AG10803 (cell line): ENCODE measurements at places on chromosomes 5 and 9.

- DNase-seq: peak; percentile 16
Measured at GRCh38 chr9:7273575-7273974, 515.8 kb downstream of the KDM4C start.

DNA sequence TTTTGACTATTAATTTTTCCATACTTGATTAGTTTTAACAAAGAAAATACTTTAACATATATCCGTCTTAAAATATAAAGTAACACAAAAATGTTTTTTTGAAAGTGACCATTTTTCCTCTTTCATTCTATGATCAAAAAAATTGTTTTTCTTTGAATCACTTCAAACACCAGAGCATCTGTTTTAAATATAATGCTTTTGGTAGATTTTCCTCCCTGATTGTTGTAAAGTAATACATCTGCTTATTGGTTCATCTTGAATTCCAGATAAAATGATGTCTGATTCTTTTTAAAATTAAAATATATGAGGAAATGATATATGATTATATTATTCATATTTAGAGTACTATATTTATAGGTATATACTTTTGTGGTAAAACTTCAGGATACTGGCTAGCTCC lies 76.2 kb upstream of the LPAR1 start:
- peak; percentile 27 for DNase-seq

DNA sequence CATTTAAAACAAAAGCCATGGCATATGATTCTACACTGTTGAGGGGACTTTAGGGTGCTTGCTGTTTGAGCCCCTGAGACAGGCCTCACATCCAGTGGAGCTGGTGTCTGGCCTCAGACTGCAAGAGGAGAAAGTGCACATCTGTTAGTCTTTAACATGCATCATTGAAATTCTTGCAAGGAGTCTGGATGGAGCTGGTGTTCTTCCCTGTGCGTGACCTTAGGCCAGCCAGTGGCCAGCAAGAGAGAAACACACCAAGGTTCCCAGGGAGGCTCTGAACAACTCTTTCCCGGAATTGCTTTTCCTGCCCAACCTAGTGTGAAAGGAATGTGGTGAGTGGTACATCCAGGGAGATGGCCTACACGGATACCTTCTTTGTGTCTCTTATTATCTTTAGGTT lies 282.8 kb upstream of the TNC start:
- peak; percentile 98 for DNase-seq

- DNase-seq: peak; percentile 92
Measured at GRCh38 chr5:72281764-72282499, 38.1 kb downstream of the MRPS27 start.

DNA sequence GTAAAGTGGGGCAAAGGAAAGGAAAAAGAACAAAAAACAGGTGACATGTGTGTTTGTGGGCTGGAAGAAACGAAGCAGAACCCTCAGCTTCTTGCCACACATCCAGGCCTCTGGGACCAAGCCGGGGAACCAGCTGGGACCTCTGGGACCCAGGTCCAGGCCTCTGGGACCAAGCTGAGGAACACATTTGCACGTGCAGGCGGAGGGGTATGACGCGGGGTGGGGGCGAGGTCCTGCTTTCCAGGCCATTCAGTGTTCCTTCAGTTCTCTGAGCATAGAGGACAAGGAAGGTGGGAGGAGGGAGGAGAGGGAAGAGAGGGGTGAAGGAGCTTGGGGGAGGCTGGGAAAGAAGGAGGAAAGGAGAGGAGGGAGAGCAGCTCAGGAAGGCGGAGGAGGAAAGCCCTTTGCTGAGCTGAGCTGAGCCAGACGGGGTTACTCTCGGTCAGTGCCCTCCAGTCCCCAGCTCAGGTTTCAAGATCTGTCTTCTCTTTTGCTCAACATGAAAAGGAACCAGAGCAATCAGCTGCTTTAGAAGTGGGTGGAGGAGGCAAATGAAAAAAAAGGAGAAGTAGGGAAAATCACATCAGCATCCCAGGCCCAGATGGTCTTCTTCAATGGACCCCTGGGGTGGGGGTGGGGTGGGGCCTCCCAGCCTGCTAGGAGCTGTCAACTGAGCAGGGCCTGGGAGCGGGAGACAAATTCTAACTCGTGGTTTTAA lies 59.1 kb downstream of the ABCA1 start:
- peak; percentile 78 for DNase-seq

DNA sequence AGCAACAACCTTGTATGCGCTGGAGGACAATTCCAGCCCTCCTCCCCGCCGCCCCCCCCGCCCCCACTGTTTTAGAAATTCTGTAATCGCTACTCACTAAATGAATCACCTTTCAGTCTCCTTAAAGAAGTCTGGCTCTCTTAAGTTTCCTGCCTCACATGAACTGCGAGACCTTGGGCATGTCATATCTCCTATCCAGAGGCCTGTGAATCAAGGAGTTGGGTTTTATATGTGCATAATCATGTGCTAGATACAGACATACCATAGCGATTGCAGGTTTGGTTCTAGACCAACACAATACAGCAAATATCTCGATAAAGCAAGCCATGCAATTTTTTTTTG lies 337 bp upstream of the DMAC1 start:
- DNase-seq: no peak

GRCh38 chr9:129145841-129146292 lies 32.2 kb downstream of the IER5L start:
- DNase-seq: peak; percentile 93

GRCh38 chr5:143101121-143101520 lies 302.4 kb downstream of the NR3C1 start:
- DNase-seq: no peak

DNA sequence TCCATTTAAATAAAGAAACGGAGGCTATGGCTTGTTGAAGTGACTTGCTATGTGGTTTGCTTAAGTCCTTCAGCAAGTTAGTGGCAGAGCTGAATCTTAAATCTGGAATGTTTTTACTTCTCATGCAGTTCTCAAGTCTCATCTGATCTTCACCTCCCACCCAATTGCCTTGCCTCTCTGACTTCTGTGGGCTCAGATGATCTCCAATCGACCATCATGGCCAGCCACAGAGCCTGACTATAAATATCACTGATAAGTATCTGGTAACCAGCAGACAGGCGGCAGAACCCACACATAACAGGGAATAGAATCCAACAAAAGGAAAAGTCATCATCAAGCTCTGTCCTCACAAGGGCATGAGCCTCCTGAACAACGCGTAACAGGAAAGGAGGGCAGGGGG lies 149.9 kb downstream of the FAM114A2 start:
- no peak for DNase-seq
